ENCODE measurements at places on chromosomes 1 and 21. TPM values are rescaled to one million over a fixed set of nuclear protein-coding genes. Genes with fewer than 3 reads are reported as not detected.

GRCh38 chr1:43937179-43937865 is 3.7 kb downstream of the ARTN start:
- DNase-seq: no peak

DNA sequence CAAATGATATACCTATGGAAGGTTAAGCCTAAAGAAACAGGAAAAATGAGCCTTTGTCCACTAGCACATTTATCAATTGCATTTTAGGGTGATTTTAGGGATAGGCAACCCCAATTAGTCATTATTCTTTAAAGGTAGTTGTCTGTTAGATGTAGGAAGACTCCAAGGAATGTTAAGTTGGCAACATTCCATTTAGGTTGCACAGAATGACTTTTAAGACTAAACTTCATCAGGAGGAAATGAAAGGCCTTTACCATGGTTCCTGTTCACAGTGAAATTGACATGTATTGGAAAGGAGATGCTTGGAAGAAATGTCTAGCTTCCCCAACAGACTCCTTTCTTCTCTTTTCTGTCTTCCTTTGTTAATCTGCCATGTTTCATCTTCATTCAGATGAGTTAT is 1.6 kb upstream of the APOBEC4 start:
- no peak for DNase-seq

- no peak for DNase-seq
Measured at GRCh38 chr1:223299553-223299952, 64.4 kb downstream of the SUSD4 start.

GRCh38 chr1:231171623-231172197 is 9.9 kb downstream of the TRIM67 start:
- no peak for DNase-seq

DNA sequence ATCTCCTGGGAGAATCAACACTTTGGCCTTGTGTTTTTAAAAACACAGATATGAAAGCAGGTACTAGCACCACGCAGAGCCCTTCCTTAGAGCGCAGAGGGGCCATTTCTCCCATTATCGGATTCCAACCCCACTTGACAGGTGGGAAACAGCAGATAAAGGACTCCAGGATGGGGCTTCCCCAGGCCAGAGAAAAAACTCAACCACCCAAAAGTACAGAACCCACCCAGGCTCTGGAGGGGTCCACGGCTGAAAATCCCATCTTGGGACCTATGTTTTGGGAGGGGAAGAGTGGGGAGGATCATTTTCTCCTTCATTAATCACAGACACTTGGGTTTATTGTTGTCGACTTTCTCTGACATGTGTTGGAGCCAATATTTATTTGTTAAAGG is 27.1 kb upstream of the COL18A1 start:
- DNase-seq: no peak

DNA sequence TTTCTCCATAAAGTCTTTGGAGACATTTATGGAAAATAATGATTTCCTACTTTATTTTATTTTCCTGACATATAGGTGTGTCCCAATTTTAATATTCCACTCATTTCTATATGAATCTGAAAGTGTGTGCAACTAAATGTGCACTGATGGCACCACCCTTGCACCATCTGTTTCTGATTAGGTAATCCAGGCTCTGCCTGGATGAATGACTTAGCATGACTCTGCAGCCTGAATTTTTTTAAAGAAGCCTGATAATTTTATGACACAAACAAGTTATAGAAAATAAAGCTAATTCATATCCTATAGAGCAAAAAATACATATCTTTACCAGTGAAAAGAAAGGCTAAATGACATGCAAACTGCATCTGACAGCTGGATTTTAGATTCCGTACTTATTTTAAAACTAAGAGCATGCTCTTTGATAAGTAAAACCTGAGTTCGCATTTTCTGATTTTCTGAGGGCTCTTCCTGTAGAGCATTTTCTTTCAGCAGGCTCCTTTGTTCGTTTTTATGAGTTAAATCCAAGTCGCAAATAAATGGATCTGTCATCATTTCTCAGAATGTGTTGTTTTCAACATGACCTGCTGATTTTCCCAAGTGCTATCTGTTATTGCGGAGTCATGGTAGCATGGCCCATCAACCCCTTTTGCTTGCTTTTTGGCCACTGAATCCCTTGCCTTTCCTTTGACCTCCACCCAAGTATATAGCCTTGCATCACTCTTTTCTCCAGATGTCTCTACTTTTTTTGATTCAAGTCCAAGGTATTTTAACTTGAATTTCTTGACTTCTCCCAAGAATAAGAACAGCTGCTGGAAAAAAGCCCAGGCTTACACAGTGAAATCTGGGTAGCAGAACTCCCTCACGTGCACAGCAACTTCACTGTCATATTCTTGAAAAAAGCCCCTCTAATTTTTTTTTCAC is 52.8 kb upstream of the LYPLAL1 start:
- DNase-seq: no peak

DNA sequence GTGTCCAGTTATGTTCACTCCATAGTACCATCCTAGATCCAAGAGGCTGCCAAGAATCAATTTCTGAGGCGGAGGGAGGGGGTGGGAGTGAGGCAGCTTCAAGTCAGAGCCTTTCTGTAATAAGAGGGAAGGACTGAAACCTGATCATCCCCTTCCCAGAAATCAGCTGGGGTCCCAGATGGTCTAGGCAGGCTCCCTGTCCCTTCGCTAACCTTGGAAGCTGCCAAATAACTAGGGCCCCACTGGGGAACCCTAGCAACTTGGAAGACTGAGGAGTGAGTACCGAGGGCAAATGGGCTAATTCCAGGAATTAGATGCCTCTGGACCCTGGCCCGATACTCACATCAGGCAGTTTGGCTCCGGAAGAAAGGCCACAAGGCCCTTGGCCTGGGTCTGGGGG is 113.3 kb downstream of the NAV1 start:
- DNase-seq: no peak

- DNase-seq: peak; percentile 48
Measured at GRCh38 chr1:201488830-201489589, 17.9 kb downstream of the CSRP1 start.

GRCh38 chr1:44412601-44413000 is 7.5 kb downstream of the RNF220 start:
- DNase-seq: no peak

DNA sequence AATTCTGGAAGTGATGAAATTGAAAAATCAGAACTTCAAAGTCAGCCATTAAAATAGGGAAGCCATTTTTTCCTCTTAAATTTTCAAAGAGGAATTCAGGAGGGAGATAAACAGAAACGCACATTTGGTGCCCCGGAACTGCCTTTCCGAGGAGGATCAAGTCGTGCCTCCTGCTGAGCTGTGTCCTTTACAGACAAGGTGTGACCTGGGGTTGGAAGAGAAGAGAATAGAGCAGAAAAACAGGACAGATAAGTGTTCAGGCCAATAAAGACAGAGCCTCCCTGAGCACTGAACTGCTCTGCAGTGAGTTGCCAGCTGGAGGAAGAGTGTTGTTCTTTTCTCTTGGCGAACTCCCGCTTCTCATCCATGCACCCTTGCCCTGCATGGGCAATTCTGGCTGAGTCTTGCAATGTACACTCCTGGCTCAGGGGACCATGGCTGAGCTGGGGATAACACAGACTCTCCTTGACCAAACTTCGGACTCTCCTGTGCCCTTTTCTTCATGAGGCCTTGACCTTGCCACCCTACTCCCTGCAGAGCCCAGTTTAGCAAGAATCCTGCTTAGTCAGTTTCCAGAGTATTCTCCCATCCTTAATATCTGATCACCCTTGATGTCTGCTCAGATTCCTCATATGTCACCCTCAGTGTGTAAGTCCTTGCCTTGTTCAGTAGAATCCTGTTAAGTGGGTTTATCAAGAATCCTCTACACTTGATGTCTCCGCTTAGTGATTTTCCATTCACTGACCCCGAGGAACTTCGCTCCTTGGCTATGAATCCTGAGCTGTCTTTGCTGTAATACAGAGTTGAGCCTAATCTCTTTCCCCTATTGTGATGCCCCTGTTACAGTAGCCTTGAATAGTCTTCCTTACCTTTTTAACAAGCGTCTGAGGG is 1.3 kb upstream of the MTARC1 start:
- DNase-seq: no peak

DNA sequence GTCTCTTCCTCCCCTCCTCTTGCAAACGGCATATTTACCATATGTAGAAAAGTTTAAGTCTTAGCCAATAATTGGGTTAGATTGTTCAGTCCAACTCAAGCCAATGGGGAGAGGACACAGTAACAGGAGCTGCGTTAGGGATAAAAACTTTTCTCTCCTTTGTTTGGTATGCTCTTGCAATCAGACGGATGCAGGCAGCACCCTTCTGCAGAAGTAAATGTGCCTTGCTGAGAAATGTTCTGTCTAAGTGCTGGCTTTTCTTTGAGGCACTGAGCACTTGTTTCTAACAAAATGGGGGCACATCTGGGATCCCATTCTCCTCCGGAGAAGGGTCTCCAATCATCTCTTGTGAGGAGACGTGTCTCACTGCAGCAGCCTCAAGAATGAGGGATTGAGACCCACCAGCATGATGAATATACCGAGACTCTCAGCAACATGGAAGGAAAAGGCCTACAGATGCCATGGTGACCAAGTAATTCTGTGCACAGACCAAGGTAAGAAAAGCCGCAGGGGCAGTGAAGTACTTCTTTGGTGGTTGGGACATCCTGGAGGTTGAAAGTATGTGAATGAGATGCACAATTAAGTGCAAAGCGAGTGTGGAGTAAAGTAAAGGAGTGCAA is 20.7 kb upstream of the GNG4 start:
- no peak for DNase-seq

GRCh38 chr1:176222196-176222595 is 15.1 kb upstream of the COP1 start:
- DNase-seq: no peak

DNA sequence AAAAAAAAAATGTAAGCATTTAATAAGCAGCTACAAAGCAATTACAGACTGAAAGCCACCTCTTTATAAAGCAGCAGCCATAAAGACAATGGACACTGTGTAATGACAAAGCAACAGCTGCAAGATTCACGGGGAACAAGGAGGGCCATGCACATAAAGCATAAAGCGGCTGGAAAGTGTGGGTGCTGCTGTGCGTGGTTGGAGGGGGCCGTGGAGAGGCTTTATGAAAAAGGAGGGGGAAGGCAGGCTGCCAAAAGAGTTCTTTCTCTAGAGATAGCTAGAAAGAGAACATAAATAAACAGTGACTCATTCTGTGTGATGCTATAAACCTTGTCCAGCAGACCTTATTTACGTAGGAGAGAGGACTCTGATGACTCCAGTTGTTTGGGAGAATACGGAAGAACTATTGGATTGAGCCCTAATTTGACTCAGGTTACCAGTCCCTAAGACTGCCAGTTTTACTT is 49.3 kb downstream of the ADAMTS1 start:
- DNase-seq: peak; percentile 37

GRCh38 chr1:53086491-53087070 is 24.6 kb downstream of the PODN start:
- no peak for DNase-seq

DNA sequence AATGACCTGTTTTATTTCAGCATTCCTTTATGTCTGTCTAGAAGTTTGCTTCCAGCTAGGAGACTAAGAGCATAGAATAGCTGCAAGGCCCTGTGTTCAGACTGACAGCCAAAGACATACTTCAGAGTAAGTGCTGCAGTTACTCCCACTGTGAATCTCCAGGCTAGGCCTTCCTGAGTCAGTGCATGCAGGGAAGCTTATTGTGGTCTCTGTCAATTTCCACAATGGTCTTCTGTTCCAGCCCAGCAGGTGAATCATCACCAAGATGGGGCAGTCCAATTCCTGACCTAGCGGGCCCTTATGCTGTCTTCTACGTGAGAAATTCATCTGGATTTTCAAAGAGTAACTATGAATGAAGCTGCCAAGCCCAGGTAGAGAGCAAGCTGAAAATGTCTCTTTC is 146.3 kb upstream of the C8B start:
- no peak for DNase-seq

GRCh38 chr1:44408632-44409602 is 3.9 kb downstream of the RNF220 start:
- DNase-seq: no peak

GRCh38 chr1:152190589-152190988 is 31.6 kb upstream of the RPTN start:
- DNase-seq: no peak

- DNase-seq: no peak
Measured at GRCh38 chr1:150609732-150610131, 19.7 kb downstream of the ENSA start.

DNA sequence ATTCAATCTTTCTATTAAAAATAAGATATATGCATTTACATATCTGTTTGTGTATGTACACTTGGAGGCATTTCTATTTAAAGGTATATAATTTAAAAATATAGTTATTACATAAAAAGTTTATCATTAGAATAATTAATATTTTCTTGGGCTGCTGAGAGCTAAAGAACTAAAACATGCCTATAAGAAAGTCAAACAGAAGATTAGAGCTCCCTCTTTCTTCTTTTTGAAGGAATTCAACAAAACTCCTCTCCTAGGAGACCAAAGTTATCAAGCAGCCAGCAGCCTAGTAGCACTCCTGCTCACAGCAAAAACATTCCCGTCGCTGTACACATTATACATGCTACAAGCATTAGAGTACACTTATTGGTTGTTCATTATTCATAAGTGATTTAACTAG is 216.4 kb downstream of the VAV3 start:
- no peak for DNase-seq

DNA sequence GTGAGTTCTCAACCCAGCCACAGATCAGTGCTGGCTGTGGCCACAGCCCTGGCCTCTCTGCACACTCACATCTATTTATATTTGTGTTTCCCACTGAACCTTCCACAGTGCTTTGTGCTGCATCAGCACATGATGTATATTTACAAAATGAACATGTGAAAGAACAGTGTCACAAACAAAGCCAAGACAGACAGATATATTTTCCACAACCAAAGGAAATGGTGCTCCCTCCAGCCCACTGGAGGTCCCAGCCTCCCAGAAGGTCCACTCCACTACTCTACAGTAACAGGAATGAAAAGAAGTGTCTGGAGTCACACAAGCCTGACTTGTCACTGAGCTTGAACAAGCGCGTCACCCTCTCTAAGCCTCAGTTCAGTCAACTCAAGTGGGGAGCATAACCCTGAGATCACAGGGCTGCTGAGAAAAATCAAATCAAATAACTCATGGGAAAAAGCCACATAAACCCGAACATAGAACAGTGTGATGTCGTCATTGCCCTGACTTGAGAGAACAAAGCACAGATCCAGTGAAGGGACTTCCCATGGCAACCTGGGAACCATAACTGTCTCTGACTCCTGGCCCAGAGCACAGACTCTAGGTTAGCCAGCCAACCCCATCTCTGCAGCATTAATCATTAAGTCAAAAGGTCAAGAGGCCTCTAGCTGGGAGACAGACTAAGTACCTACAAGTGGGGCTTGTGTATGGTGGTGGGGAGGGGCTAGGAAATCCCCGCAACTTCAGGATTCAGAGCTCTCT is 121.2 kb downstream of the TRABD2B start:
- no peak for DNase-seq

The GBP4 gene
- total RNA-seq: 6.2 TPM

The VHLL gene
- not detected for total RNA-seq

The OR2T12 gene
- total RNA-seq: not detected

The OR6K3 gene
- total RNA-seq: not detected

The WNT2B gene
- total RNA-seq: 1.7 TPM

The GPN2 gene
- 14.9 TPM for total RNA-seq

The SIM2 gene
- not detected for total RNA-seq

The PLPPR5 gene
- total RNA-seq: not detected

The KCNJ9 gene
- total RNA-seq: 0.05 TPM

The NTRK1 gene
- 1.0 TPM for total RNA-seq

The KIF2C gene
- total RNA-seq: 1.6 TPM

The NBPF15 gene
- 7.6 TPM for total RNA-seq

The CNST gene
- total RNA-seq: 18.9 TPM

The IL22RA1 gene
- 0.14 TPM for total RNA-seq

The PSMD4 gene
- 142 TPM for total RNA-seq

The OR4F29 gene
- total RNA-seq: not detected
